ENCODE measurements at places on chromosomes 2 and 18. TPM values are rescaled to one million over a fixed set of nuclear protein-coding genes. Genes with fewer than 3 reads are reported as not detected.

The SPP2 gene
- not detected for total RNA-seq

The PRPF40A gene
- total RNA-seq: 146 TPM

The PMAIP1 gene
- 69.1 TPM for total RNA-seq

The TCF4 gene
- 0.11 TPM for total RNA-seq

The ZNF521 gene
- not detected for total RNA-seq

The TCF23 gene
- not detected for total RNA-seq

The RESP18 gene
- total RNA-seq: not detected

The ANTXR1 gene
- total RNA-seq: 0.30 TPM
